ENCODE measurements at places on chromosomes 7 and 10.
A peak's percentile ranks its signal among the peaks of the same experiment; 100 is the strongest.

- DNase-seq: peak; percentile 18
Measured at GRCh38 chr10:118908557-118909256, 120.8 kb upstream of the NANOS1 start.

DNA sequence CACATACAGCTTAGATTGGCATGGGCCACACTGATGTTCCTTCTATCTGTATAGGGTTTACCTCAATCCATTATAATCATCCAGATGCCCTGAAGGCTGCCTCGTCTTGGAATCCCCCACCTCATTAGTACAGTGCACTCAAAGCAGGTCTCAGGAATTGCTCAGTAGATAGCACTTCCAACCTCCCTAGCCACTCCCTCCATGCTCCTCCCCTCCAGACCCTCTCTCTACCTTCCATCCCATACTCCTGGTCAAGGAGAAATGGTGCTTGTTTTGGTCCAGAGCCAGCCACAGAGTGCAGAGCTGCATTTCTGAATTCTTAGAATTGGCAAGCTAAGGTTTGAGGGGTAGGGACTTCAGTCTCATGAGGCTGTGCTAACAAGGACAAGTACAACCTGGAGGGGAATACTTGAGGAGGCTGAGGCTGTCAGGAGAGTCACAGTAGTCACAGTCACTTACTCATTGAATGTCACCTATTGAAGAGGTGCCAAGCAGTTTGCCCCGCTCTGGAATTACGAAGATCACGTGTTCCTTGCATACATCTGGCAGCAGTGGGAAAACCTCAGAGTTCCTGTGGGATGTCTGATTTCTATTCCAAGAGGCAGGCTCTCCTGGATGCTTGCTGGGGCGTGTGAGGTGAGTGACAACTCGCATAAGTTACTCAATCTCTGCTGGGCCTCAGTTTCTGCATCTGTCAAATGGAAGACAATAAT, 60.7 kb upstream of the ZNF746 start:
- no peak for DNase-seq

GRCh38 chr7:54743580-54743979, 15.4 kb downstream of the SEC61G start:
- no peak for DNase-seq

DNA sequence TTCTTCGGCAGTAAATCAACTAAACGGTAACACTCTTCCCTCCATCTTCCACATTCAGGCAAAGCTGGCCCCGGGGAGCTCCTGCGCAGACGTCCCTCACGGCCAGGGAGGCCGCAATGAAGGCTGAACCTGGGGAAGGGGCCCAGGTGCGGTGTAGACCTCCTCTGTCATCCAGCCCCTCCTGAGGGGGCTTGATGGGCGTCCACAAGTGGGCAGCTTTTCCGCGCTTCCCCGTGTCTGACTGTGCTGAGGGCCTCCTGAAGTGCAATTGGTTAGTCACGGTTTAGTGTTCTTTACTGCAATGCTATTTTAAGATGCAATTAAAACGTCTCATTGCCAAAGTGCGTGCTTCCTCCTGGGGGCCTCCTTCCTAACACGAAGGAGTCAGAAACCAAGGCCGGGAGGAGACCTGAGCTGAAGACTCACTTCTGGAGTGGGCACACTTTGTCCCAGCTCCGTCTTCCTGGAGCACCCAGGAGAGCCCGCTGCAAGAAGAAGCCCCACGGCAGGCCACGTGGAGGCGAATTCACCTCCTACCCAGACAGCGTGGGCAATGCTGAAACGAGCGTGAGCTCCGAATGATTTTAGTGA, 173.3 kb downstream of the ELFN1 start:
- no peak for DNase-seq

DNA sequence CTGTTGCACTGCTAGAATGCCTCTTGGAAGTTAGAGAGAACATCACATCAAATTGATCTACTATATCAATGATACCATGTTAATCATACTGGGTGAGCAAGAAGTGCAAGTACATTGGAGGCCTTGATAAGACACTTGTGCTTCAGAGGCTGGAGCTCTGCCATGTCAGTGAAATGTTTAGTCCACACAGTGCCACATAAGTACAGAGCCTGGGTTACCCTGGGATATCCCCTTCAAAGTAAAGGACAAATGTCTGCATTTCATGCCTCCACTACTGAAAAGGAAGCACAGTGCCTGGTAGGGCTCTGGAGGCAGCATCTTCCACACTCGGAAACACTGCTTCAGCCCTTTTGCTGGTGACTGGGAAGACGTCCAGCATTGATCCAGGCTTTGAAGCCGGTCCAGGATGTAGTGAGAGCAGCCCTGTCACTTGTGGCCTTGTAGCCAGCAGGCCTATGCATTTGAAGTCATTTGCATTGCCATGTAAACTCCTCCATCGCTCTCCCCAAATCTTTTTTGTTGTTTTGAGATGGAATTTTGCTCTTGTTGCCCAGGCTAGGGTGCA, 15.7 kb upstream of the STN1 start:
- no peak for DNase-seq

DNA sequence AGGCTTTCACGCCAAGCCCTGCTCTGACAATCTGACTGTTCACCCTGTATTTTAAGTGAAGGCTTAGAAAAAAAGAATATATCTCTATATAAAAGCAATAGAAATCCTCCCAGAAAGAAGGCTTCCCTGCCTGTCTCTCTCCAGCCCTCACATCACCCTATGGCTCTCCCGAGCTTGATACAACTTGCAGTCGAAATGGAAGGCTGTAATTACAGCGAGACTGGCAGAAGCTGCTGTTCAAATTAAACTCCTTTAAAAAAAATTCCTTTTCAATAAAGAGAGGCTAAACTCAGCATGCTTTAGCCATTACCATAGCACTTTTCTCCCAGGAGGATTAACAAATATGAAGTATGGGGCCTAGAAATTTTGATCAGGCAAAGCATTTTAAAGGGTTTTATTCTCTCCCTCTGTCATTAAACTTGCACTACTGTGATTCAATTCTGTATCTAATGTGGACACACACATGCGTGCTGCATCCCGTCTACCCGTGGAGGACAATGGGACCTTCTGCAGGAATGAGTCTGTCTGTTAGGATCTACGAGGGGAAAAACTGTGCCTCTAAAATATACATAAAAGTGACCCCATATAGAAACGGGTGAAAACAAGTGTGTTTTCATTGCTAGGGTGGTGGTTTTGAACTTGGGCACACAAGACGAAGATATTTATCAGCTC, 223.8 kb downstream of the USP6NL start:
- no peak for DNase-seq

DNA sequence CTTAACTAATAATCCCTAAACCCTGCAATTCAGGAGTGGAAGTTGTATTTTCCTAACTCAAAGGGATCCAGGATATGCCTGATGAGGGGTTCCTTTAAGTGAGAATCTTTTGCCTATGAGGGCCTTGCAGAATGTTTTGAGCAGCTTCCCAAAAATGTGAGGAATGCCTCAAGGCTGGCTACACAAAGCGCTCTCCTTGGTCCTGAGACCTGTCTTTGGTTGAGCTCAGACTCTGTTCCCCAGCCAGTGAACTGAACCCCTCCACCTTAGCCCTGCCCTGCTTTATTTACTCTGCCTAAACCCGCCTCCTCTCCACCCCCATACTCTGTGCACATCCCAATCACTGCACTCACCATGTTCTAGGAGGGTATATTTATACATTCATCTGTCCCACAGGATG, 108.6 kb downstream of the NRCAM start:
- no peak for DNase-seq
